WERI-Rb-1 (cell line): ENCODE measurements at places on chromosomes 6 and 20.
A peak's percentile ranks its signal among the peaks of the same experiment; 100 is the strongest.

GRCh38 chr6:3140201-3140600 is 17.1 kb downstream of the TUBB2A start:
- DNase-seq, result no peak

DNA sequence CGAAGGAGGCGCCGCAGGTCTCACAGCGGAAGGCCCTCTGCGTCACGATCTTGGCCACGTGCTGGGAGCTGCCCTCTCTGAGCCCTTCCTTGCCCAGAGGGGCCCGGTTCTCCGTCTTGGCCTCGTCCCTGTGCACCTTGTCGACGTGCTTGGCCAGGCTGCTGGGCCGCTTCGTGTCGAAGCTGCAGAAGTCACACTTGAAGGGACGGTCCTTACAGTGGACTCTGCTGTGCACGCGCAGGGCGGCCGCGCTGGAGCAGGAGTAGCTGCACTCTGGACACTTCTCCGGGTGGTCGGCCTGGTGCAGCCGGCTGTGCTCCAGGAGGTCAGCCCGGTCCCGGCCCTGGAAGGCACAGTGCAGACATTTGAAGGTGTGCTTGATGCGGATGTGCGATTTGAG is 106.9 kb downstream of the ZFP64 start:
- DNase-seq, result no peak

DNA sequence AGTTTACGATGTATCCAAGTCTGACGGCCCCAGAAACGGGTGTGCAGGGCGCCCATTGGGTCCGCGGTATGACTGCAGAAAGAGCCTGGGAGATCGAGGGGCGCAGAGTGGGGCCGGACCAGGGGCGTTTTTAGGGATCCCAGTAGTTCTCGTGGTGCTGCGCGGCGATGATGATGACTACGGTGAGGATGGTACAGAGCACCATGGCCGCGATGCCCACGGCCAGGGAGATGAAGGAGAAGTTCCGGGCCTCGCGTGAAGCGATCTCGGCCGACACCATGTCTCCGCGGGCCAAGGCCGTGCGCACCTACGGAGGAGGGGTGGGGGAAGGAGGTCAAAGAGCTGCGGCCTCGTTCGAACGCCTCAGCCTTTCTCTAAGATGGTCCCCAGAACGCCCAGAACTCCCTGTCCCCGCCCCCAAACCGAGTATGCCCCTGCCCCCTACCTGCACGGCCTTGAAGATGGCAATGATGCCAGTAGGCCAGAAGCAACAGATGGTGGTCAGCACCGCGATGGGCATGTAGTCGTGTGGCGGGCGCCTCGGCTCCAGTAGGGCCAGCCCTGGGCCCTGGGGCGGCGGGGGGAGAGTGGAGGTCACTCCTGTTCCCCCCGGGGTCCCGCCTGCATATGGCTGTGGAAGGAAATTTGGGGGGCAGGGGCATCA is 2.5 kb downstream of the PRRT1 start:
- no peak for DNase-seq

DNA sequence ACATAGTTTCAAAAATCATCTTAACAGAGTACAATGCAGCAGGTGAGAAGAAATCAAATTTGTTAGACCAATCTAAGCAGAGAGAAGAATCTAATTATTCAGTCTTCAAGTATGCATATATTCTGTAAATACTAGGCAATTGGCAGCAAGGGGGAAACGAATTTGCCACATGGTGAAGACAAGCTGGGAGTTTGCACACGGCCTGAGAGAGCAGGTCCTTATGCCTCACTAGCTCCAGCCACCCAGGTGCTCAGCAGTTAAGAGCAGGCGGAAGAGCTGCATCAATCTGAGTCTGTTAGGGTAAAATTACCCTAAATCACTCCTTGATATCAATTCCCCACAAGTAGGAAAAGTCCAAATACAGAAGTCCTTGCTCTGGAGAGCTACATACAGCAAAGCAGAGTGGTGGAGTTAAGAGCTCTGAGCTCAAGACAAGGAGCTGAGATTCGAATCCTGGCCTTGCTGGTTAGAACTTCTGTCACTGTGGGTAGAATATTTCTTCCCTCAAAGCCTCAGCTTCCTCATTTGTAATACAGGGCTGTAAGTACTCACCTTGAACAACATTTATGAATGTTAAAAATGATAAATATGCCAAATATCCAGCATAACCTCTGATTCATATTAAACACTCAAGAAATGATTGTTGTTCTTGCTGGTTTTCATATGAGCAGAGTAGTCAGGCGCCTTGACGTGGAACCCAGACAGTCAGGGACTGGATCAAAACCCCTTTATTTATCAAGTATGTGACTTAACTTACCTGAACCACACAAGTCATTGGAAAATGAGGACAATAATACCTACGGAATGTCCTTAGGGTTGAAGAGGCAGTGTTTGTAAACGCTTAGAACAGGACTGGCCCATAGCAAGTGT is 444.2 kb downstream of the CDH26 start:
- no peak for DNase-seq

GRCh38 chr6:139801571-139802321 is 427.3 kb upstream of the CITED2 start:
- DNase-seq, result no peak

- DNase-seq, result no peak
These were observed 86.5 kb downstream of the MAP7 start for GRCh38 chr6:136463743-136464142.

DNA sequence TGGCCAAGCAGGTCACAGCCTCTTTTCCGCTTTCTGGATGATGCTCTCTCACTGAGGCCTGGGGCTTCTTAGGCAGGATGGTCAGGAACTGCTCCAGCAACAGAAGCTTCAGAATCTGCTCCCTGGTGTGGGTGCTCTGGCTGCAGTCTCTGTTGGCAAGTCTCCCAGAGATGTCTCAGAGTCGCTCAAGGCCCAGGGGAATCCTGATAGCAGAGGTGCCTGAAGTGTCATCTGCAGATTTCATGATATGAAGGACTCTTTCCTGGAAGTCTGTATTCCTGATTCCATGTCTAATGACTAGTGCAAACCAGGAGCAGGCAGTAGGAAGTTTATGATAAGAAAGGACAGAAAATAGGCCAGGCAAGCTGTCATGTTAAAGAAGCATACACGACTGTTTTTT is 20.3 kb downstream of the ZSCAN31 start:
- DNase-seq, result no peak

- DNase-seq, result no peak
These were observed 119.3 kb downstream of the BMP7 start for GRCh38 chr20:57147185-57147584.

GRCh38 chr20:17066902-17067301 is 159.9 kb upstream of the PCSK2 start:
- no peak for DNase-seq

GRCh38 chr6:169163411-169163901 is 90.2 kb downstream of the THBS2 start:
- DNase-seq, result no peak

DNA sequence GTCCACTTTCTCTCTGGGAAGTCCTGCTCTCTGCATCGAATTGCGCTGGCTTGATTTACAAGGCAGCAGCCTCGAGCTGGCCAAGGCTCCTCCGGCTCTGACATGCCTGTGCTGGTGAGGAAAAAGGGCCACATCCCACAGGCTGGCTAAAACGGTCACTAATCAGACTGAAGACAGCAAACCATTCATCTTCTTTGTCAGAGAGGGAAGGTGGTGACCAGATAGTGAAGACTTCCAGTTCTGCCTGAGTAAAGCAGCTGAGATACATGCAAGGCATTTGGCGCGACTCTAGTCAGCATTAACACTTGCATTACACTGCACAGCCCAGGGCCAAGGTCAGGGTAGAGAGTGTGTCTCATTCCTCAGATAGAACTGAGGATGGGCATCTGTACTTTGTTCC is 203.2 kb upstream of the MAP3K7 start:
- no peak for DNase-seq

DNA sequence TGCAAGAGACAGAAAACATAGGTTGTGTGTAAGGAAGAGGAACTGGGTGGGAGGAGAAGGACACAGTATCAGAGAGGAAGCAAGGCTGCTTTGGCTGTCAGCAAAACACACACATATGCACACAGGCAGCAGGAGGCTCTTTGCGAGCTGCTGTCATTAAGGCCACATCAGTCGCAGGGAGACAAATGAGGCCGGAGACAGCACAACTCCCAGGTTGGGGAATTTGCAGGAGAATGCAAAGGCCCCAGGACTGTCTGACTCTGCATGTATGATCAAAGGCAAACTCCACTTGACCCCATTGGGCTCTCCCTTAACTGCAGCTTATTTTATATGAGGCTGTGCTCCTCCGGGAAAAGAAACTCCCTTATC is 35.3 kb downstream of the METTL24 start:
- no peak for DNase-seq

DNA sequence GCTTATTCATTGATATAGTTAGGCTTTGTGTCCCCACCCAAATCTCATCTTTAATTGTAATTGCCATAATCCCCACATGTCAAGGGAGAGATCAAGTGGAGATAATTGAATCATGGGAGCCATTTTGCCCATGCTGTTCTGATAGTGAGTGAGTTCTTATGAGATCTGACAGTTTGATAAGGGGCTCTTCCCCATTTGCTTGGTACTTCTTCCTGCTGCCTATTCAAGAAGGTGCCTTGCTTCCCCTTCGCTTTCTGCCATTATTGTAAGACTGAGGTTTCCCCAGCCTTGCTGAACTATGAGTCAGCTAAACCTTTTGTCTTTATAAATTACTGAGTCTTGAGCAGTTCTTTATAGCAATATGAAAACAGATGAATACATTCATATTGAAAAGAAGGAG is 45.6 kb downstream of the CENPW start:
- DNase-seq, result no peak

DNA sequence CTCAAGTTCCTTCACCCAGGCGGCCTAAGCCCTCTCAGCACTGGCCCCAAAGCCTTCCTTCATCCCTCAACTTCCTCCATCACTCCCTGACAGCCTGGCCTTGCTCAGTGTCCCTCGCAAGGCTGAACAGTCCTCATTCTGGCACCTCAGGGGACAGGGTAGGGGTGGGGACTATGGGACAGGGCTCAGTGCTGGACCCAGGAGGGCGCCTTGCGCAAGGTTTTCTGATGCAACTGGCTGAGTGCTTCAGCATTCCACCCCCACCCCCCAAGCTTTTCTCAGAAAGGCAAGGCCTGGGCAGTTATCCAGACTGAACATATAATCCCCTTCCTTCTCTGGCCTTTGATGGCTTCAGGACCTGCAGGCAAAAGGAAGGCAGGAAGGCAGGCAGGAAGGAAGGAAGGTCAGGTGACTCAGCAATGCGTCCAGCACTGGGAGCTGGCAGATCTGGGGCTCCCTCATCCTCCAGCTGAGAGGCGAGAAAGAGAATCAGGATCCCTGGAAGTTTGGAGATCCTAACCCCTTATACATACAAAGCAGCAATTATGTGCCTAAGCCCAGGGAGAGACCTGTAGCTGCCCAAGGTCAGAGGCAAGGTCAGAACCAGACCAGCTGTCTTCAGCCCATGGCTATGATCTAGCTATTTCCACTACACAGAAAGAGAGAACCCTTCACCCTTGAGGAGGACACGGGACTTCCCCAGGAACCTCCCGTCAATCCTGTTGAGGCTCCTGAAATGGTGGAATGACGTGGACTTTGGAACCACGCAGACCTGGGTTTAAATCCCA is 8.6 kb upstream of the TRIB3 start:
- peak; percentile 63 for DNase-seq

DNA sequence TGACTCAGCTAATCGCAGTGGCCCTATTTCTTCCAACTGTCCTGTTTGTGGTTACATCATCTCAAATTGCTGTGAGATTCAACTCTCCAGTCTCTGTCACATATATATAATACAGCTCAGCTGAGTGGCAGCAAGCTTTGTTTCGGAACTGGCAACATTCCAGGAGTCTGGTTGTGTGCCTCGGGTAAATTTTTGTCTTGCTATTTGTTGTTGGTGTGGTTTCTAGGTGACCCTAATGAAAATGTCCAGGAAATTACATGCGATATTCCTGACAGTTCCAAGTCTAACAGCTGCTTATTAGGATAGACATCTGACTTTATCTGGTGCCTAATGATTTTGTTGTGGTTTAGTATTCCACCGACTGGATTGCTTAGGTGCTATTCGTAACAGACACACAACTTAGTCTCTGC is 581.8 kb downstream of the CD109 start:
- DNase-seq, result no peak

GRCh38 chr6:124223611-124224345 is 420.1 kb downstream of the NKAIN2 start:
- DNase-seq, result no peak

GRCh38 chr20:48679599-48679998 is 148.2 kb downstream of the PREX1 start:
- DNase-seq, result peak; percentile 43

- DNase-seq, result no peak
These were observed 542.0 kb downstream of the DHX35 start for GRCh38 chr20:39503902-39504709.

DNA sequence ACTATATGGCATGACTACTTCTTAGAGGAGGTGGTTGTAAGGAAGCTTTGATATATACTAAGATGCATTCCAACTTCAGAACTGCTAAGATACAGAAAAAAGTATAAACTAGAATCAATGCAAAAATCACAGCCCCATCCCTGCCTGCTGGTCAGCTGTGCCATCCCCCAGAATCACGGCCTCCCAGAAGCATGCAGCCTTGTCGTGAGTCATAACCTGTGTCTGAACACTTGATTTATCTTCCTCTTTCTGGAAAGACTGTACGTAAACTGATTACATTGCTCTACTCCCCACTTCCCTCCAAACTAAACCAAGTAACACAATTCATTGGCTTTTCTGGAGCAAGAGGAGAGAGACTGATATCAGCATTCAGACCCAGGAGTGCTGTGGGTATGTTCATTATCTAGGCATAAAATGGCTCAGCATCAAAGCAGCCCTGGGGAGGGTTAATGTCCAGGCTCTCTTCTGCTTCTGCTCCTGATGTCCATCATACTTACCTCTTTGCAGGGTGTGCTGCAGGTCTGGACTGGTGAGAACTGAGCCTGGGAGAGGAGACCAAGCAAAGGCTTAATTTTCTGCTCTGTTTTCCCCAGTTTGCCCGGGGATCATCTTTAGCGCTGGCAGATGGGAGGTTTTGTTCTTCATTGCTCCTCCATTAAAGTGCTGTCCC is 18.4 kb downstream of the SCP2D1 start:
- DNase-seq, result peak; percentile 19

- DNase-seq, result no peak
These were observed 76.3 kb downstream of the CDK19 start for GRCh38 chr6:110738899-110739365.

GRCh38 chr6:132161283-132161682 is 210.1 kb upstream of the CCN2 start:
- DNase-seq, result no peak

DNA sequence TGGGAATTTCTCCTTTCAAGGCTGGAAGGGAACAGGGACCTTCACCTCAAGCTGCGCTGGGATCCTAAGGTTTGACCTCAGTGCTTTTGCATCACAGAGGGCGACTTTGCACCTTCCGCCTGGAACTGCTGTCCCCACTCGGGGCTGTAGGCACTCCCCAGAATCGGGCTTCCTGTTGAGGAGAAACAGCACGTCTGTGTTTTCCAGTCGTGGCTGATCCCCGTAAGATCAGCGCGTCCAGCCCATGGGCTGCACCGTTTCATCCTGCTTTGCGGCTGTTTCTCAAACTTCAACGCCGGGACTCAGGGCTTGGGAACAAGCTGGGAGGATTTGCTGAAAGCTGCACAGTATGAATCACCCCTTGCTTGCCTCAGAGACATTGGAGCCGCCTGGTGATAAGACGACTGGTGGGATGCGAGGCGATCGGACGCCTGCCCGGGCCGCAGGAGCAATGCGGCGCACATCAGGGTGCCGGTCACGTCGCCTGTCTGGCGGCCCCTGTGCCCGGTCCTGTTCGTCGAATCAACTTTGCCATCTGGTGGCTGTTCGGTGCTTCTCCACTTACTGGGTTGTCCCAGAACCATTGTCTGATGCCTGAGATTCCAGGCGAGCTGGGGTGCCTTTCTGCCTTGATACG is 53.6 kb upstream of the FRMD1 start:
- peak; percentile 87 for DNase-seq

- peak; percentile 91 for DNase-seq
These were observed 23.1 kb upstream of the UBE2J1 start for GRCh38 chr6:89375427-89376267.

- DNase-seq, result no peak
These were observed 37.4 kb upstream of the GABRR1 start for GRCh38 chr6:89254569-89254968.
